ENCODE measurements at places on chromosomes 2 and 18.

DNA sequence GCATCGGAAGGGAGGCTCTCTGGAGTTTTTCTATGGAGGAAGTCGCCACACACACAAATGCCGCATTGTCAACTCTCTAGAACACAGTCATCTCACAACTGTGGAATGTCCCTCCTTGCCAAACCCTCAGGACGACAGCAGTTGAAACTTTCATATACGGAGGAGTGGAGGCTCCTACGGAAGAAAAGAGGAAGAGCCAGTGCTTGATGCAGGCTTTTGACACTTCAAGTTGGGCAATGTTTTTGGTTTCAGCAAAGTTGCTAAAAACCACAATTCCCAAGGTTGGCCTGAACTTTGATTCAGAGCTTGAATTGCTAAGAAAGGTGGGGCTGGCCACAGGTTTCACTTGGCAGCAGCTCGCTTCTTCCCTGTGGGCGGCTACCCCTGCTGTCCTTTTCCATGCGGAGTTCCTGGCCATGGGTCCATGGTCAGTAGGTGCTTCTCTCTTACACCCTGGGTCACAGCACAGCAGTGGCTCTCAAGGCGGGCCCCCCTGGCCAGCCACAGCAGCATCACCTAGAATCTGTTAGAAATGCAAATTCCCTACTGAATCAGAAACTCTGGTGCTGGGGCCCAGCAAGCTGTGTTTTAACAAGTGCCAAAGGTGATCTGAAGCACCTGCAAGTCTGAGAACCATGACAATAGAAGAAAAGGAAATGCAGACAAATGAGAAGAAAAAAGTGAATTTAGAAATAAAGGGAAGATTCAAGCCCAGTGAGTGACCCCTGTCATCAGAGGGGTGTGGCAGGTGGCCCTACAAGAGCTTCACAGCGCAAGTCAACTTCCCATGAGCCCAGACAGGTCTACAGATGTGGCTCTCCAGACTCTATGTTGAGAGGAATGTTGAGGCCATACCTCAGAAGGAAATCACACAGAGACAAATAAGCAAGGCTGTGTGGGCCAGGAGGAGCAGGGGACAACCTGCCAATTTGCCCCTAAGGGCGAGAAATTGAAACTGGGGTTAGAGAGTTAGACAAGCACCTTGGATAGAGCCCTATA is 856.4 kb downstream of the RNF144A start:
- DNase-seq: no peak

- no peak for DNase-seq
Measured at GRCh38 chr2:185785851-185786473, 47.4 kb downstream of the FSIP2 start.

DNA sequence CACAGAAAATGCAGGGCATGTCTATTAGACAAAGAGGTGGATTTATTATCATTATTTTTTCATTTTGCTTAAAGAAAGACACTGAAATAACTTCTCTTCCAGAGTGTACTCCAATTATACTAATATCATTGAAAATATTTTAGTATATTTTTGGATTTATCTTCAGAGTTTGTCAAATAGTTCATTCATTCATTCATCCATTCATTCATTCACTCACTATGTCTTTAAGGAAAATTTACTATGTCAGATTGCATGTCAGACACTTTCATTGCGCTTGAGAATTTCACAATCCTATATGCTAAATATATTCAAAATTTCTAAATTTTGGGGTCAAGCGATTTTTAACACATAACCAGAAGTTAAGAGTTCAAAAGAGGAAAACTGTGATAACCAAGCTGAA is 479.1 kb downstream of the ZEB2 start:
- no peak for DNase-seq

- no peak for DNase-seq
Measured at GRCh38 chr2:27003857-27004256, 28.9 kb upstream of the TMEM214 start.

- no peak for DNase-seq
Measured at GRCh38 chr2:211157211-211157610, 600.8 kb downstream of the CPS1 start.

DNA sequence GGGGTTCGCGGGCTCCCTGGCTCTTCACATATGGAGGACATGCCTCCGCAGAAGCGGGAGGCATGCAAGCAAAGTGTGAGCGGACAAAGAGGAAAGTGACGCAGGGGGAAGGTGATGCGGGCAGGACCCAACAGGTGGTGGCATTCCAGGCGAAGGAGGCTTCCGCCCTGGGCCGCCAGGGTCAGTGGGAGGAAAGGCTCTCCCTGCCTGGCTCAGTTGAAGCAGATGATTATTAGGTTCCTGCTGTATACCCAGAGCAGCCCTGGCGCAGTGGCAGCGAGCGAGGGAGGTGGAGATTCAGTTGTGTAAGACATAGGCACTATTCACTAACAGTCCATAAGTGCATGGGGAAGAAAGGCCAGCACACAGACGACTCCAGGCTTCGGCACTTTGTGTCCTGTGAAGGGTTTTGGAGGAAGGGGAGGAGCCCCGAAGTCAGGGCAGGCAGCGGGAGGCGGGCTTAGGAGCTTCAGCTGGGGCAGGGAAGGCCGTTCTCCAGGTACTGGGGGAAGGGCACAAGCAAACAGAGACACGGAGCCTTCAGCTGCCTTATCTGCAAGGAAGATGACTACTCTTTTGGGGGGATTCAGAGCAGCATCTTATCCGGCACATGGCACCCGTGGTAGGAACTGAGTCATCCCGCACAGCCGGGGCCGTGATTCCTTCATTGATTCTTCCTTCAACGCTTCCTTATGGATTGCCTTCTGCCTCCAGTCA is 89.8 kb downstream of the TGOLN2 start:
- DNase-seq: no peak

DNA sequence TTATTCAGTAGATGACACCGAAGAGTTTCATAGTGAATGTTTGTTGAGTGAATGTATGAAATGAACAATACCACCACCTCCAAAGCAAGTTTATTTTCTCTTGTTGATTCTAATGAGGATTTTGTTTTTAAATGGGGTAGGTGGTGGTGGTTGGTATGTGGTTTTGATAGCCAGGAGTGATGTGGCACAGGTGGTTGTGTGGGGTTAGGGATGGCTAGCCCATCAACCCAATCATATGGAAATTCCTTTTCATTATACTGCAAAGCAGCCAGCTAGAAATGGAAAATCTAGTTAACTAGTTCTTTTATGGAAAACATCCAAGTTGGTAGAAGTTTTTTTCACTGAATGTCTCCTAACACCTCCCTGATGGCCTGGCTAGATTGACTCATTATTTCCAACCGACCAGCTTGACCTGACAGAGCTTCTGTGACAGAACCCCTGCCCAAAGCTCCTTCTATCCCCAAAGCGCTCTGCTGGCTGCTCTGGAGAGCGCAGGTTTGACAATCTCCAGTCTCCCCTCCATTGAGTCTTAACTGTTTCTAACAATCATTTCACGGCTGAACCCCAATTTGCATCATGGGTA is 376.9 kb downstream of the MTX2 start:
- DNase-seq: no peak

- DNase-seq: no peak
Measured at GRCh38 chr18:40662898-40663437, 1292.1 kb upstream of the PIK3C3 start.

DNA sequence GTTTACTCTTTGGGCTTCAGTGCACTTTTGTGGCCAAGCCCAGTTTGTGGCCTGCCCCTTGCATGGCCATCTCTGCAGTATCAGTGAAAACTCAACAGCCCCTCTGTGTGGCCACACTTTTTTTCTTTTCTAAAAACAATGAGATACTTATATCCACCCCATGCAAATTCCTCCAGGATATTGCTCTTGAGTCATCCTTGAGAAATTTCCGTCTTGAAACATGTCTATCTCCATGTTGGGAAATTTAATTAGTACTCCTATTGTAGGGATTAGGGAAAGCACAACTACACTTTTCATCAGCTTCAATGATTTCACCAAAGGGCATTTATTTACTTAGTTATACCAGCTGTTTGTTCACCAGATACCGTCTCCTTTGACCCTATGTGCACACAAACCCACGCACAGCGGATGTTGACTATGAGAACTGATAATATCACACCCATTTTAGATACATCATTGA is 993.1 kb downstream of the TSN start:
- no peak for DNase-seq

Data from activated naive CD4-positive, alpha-beta T cell treated with anti-CD3 and anti-CD28 coated beads, Interleukin-2, amount 50 U/mL, for 16 hours (primary cell).